Glutamatergic neuron (in vitro differentiated cells): ENCODE measurements at places on chromosomes 11 and 22.

DNA sequence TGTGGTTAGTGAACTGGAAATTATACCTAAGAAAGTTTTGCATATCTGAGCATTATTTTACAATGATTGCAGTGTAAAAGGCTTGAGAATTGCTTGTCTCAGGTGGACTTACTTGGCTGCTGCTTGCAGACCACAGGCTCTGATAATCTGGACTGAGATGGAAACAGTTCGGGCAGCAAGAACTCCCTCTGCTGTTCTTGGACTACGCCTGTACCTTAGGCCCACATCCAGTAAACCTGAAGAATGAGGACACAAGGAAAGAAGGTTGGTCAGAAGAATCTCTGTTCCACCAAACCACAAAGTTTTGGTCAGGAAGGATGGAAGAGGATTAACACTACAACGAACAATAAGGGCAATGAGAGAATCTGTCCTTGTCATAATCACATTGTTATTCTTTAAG lies 80.1 kb downstream of the C2CD3 start:
- DNase-seq: no peak

DNA sequence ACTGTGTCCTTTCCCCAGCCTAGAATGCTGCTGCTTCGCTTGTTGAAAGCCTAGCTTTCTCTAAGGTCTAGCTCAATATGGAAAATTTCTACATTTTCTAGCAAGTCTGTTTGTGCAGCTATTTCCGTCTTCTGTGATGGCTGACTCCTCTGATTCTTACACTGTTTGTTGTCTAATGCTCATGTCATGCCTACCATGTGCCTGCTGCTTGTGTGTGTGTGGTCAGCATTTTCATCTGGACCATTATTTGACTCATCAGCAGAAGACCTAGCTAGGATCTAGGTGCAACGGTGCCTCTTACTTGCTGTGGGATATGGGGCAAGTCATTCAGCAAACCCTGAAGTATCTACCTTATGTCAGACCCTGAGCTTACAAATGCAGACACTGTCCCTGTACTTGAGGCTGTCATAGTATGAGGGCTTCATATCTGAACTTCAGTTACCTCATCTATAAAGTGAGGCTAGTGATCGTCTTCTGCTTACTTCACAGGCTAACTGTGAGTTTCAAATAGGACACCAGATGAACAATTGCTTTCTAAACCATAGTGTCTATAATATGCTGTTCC lies 86.5 kb upstream of the MYO18B start:
- no peak for DNase-seq

DNA sequence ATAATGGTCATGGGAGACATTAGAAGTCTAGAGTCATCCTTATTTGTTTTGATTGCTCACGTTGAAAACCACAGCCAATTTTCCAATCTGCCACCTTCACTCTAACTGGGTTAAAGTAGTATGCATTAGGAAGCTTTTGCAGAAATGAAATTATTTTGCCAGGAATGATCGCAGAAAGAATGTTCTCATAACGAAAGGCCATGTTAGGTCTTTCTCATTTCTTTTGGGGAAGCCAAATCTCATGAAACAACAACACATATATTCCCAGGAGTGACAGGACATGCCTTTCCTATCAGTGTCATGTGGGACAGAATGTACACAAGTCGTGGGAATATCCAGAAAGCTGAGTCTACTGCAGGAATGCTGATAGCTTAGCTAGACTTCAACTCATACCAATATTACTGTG lies 386.3 kb downstream of the AASDHPPT start:
- no peak for DNase-seq

GRCh38 chr11:19060629-19061028 lies at the start of gene MRGPRX2:
MRGPRX2 (minus strand) TSS chr11:19060717; CDS start chr11:19056402, 4,315 bp downstream.
- no peak for DNase-seq

GRCh38 chr11:79241205-79241851 lies 199.5 kb downstream of the TENM4 start:
- DNase-seq: no peak

DNA sequence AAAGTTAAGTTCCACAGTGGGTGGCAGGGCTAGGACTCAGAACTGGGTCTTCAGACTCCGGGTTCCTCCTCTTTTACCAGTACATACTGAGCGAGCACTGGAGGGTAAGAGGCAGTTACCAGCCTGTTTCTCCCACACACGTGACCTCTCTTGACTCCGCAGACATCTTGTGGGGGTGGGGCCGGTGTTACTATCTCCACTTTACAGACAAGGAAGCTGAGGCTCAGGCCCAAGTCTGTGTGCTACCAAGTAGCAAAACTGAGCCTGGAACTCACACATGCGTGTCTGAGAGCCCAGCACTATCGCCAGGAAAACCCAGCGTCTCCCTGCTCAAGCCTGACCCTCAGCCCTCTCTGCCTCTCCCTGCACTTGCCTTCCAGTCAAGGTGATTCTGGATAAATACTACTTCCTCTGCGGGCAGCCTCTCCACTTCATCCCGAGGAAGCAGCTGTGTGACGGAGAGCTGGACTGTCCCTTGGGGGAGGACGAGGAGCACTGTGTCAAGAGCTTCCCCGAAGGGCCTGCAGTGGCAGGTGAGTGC lies 16.0 kb upstream of the SMIM35 start:
- no peak for DNase-seq

- DNase-seq: no peak
Observed at GRCh38 chr11:77154381-77155081, 26.5 kb downstream of the MYO7A start.

DNA sequence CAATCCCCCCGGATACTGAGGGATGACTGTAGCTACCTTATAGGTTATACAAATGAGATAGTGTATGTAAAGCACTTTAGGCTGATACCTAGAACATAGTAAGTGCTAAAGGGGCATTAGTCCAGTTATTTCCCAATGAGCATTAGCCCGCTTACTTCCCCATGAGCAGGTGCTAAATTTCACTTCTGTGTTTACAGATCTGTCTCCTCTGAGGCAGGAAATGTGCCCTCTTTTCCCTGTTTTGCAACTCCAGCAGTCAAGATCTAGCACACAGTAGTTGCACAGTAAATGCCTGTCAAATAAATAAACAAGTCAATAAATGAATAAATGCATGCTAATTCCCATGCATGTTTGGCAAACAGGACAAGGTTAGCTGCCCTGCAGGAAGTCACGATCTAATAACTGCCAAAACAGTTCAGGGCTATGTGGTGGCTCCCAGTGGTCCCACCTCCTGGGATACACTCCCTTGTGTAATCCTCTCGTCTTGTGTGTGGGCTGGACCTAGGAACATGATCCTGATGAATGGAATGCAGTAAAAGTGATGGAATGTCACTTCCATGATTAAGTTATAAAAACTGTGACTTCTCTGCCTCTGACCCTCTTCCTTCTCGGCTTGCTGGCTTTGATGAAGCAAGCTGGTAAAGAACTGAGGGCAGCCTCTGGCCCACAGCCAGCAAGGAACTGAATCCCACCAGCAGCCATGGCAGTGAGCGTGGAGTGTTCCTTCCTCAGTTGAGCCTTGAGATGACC lies 459.0 kb downstream of the SOX6 start:
- no peak for DNase-seq

GRCh38 chr11:103528046-103528445 lies 418.8 kb downstream of the DYNC2H1 start:
- DNase-seq: no peak
